ENCODE measurements at places on chromosomes 6 and 20. TPM values are rescaled to one million over a fixed set of nuclear protein-coding genes. Genes with fewer than 3 reads are reported as not detected.

DNA sequence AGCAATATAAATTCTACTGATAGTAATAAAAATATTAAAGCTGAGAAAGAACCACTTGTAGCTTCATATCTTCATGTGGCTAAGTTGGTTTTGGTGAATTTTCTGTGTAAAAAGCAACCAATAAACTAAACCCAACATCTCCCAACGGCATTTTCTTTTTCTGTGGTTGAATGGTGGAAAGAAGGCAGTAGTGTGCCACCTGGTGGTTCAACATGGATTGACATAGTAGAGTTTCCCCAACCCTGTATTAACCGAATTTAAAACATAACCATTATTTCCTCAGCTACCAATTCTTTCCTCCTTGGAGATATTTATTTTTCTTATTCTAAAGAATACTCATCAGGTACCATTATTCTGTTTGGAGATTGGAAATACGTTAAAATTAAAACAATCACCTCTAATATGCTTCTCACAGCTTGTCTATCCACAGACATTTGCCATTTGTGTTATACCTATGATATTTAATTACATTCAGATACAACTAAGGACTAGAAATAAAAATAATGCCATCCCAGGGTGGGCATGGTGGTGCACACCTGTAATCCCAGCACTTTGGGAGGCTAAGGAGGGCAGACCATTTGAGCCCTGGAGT, 117.1 kb upstream of the EEF1E1 start:
- DNase-seq, result no peak

DNA sequence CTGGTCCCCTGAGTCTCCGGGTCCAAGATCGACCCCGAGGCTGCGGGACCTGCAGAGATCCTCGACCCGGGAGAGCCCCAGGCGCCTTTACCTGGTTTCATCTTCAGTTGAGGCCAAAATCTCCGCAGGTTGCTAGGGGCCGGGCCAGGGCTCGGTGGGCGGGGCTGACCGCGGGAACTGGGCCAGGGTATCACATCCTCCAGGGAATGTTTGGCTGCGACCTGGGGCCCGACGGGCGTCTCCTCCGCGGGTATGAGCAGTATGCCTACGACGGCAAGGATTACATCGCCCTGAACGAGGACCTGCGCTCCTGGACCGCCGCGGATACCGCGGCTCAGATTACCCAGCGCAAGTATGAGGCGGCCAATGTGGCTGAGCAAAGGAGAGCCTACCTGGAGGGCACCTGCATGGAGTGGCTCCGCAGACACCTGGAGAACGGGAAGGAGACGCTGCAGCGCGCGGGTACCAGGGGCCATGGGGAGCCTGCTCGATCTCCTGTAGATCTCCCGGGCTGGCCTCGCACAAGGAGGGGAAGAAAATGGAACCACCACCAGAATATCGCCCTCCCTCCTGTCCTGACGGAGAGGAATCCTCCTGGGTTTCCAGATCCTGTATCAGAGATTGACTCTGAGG, 53.8 kb upstream of the POLR1H start:
- DNase-seq, result no peak

- DNase-seq, result no peak
Observed at GRCh38 chr20:24535941-24536730, 66.7 kb downstream of the SYNDIG1 start.

DNA sequence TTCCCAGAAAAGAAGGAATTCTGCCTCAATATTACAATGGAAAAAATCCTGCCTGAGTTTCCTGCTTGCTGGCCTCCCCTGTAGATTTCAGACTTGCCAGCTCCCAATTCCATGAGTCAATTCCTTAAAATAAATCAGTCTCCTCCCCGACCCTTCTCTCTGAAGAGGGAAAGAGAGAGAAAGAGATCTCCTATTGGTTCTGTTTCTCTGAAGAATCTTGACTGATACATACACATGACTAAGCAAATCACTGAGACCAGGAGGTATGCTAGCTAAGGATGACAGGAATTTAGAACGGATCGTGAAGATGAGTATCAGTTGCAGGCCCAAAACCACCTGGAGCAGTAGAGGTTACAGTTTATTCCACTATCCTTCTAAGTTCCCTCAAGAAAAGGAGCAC, 11.3 kb upstream of the RBM24 start:
- DNase-seq, result no peak

DNA sequence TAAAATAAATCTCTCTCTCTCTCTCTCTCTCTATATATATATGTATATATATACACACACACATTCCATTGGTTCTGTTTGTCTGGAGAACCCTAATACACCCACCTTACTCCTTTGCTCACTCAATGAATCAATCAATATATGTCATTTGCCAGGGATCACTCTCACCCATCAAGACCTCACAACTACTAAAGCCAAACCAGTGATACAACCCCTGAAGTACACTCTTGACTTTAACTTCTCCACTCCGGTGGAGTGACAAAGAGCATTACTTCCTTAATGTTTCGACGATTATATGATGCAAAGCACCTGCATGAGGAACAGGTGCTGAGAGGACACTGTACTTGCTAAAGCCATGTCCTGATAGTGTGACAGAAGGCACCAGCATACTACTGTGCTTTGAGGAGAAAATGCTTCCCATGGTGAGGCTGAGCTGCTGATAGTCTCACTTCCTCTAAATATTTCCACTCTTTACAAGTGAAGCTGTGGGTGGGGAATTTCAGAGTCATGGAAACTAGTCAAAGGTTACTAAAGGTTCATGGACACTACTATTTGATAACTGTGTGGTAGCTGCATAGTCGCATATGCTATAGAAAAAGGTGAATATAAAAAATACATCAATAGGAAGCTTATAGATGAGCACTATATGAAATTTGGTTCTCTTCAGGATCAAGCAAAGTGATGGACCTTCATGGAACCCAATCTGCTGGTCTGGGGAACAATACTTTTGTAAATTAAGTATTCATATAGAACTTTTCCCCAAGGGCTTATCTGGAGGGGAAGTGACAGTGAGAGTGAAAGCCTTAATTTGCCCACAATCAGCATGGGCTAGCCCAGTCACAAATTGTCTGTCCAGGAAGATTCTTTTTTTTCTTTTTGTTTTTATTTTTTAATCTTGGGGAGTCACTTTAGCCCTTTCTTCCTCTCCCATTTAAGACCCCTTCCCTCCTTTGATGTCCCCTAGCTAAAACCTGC, 141.9 kb upstream of the NEDD9 start:
- DNase-seq, result no peak

DNA sequence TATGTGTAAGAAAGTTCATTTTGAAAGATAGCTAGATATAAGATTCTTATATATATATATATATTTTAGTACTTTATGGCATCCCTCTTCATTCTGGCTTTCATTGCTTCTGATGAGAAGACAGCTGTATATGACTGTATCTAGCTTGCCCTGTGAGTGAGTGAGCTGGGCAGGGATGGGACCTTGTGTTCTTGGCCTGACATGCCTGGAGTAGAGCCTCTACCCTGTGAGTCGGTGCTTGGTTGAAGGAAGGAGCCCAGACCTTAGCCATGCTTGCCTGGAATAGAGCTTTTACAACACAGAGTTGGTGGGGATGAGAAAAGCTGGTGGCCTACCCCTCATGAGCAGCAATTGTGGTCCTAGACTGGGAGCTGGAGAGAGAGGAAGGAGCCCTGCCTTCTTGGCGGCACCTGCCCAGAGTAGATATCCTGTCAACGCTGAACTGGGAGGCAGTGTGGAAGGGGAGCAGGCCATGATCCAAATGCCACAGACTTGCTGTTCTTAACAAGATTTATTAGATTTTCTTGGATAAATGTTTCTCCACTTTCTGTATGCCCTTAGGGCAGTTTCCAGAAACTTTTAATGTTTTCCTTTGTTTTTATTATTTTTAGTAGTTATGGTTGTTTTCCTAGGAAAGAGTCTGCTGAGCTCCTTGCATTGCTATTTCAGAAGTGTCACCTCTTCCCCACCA, 31.6 kb downstream of the FIG4 start:
- DNase-seq, result no peak

GRCh38 chr20:37421988-37422387, 76.0 kb downstream of the SRC start:
- no peak for DNase-seq

- no peak for DNase-seq
Observed at GRCh38 chr6:44626616-44627015, 239.1 kb downstream of the CDC5L start.

The SLPI gene
- total RNA-seq, result 44.3 TPM

The AVP gene
- not detected for total RNA-seq

Data from thoracic aorta (tissue), 2 donors.